Adrenal gland (tissue), 19 donors: ENCODE measurements at places on chromosomes 2 and 18. TPM values are rescaled to one million over a fixed set of nuclear protein-coding genes. Genes with fewer than 3 reads are reported as not detected.

Gene SMYD1
- total RNA-seq: not detected

- no peak for DNase-seq
Observed at GRCh38 chr18:43887491-43887890, 610.2 kb upstream of the SYT4 start.

- peak; percentile 43 for DNase-seq
Observed at GRCh38 chr18:22337306-22337705, 80.4 kb downstream of the CTAGE1 start.

Gene DPP4
- 1.9 TPM for total RNA-seq

DNA sequence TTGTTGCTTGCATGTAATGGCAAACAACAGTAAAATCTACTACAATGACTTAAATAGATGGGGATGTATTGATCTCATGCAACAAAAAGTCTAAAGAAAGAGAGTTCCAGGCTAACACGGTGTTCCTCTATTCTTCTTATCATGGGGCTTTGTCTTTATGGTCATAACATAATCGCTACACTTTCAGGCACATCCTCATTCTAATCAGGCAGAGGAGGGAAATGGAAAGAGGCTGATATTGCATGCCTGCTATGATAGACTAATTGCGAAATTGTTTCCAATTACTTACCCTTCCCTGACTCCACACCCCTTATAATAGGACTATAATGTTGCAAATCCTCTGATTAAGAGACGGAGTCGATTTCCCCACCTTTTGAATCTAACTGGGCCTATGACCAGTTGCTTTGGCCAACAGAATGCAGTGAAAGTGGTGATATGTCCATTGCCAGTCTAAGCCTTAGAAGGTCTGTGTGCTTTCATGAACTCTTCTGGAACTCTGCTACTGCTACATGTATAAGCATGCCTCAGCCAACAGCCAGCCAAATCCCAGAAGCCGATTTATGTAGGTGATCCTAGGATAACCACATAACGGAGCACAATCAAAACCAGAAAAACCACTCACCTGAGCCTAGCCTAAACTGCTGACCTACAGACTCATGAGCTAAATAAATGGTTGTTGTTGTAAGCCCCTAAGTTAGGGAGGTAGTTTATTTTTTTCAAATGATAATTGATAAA is 180.3 kb upstream of the TACR1 start:
- DNase-seq: no peak

DNA sequence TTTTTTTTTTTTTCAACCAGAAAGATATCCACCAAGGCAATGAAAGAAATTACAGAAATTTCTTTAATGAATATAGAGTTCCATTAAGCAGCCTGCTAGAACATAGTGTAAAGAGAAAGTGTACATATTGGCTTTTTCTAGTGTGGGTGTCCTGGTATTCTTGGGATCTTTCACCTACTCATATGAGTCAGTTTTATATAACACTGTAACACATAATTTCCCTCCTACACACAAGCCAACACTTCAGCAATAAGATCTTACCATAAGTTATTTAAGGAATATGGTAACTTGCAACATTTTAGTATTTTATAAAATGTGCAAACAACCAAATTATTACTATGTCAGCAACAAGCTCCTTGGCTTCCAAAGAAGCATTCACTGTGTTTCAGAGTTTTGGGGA is 59.9 kb downstream of the ZRANB3 start:
- no peak for DNase-seq

Gene CTIF
- 98.7 TPM for total RNA-seq

DNA sequence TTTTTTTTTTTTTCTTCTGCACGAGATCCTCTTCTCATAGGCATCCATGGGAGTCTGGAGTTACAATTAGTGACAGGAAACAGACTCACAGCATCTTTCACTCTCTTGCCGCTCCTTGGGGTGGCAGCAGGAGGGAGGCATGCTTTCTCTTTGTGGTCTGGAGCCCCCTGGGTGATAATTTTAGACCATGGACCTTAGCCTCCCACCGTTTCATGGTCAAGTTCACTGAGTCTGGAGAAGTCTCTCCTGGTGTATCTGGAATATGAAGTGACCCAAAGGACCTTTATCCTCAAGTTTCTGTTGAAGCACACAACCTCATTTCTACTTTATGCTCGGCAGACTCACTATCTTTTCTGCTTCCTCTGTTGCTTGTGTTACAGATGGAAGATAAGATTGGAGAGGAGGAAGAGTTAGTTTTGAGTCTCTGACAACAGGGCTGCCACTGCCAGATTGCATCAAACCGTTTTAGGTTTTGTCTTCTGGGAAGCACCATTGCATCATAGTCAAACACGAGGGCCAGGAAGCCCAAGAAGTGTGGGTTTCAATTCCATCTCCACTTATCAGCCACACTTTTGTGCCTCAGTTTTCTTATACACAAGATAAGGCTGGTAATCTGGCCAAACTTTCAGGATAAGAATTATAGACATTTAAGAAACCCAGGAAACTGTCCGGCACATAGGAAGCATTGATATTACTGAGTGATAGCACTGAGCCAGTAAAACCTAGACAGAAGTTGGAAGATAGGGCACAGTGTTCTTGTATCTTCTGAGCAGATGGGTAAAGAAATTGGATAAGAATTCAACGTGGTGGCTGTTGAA is 62.3 kb downstream of the ADCYAP1 start:
- no peak for DNase-seq

DNA sequence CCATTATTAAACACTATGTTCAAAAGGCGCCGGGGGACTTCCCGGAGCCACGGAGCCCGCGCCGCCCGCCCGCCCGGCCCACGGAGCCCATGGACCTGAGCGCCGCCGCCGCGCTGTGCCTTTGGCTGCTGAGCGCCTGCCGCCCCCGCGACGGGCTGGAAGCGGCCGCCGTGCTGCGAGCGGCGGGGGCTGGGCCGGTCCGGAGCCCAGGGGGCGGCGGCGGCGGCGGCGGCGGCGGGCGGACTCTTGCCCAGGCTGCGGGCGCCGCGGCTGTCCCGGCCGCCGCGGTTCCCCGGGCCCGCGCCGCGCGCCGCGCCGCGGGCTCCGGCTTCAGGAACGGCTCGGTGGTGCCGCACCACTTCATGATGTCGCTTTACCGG is 197 bp downstream of the GDF7 start:
- DNase-seq: no peak

- peak; percentile 67 for DNase-seq
Observed at GRCh38 chr2:165293440-165294420, 54.5 kb downstream of the SCN2A start.

Gene PSTPIP2
- 7.3 TPM for total RNA-seq

GRCh38 chr18:77635451-77635850 is 385.8 kb downstream of the GALR1 start:
- DNase-seq: no peak

DNA sequence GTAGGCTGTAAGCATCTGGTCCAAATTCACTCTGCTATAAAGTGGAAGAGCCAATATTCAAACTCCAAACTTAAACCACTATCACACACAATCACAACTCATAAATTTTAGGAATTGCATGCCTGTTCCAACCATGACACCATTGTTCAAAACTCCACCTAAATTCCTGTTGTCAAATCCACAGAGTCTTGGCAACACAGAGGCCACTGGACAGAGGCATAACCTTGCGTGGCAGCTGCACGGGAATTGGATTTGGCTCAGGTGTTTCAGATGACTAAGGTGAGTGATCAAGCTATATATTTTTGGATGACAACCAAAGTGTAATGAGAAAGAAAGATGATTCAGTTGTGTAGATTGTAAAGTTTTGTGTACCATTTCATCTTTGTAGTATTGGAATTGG is 422.7 kb upstream of the TNP1 start:
- DNase-seq: no peak

- DNase-seq: no peak
Observed at GRCh38 chr2:74233648-74234047, 35.2 kb downstream of the MTHFD2 start.

Gene KCNG3
- 16.0 TPM for total RNA-seq

Gene HSPD1
- 221 TPM for total RNA-seq

GRCh38 chr18:54323970-54324369 is 33.7 kb downstream of the STARD6 start:
- no peak for DNase-seq

Gene TAF4B
- total RNA-seq: 5.4 TPM

GRCh38 chr2:231985823-231986261 is 24.3 kb downstream of the DIS3L2 start:
- DNase-seq: no peak

DNA sequence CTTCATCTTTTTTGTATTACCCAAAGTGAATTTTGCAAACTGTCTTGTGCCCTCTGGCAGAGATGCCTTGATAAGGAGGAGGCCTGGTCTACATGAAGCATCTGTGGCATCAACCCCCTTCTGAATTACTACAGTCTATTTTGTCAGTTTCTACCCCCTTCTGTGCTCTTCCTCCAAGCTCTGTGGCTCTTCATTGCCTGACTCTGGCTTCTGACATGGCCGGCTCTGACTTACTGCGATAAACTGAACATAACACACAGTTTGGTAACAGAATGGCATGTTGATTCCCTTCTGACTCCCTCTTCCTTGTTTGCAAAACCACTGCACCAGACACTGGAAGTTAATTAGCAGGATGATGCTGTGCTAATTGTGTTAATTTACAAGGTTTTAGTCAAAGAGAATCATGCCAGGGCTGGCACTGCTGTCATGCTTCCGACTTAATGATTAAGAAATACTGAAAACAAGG is 122.5 kb downstream of the FIGN start:
- DNase-seq: no peak

GRCh38 chr2:241770936-241771285 is 5.7 kb upstream of the GAL3ST2 start:
- DNase-seq: no peak

Gene LINC00305
- not detected for total RNA-seq

DNA sequence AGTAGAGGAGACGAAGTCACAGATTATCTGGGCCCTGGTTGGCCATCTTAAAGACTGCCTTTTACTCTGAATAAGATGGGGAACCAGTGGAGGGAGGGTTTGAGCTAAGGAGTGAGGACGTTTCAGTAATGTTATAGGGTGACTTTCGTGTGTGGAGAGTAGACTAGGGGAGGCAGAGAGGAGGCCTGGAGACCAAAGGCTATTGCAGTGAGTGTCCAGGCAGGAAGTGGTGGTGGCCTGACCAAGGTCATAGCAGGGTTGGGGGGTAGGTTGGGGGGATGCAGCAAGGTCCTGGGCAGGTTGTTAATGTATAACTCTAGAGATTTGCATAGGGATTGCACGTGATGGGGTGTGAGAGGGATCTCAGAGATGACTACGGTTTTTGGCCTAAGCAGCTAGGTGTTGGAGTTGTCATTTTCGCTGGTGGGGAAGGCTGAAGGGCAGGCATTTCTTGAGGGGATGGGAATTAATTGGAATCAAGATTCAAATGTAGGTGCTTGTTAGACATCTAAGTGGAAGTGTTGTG is 4.9 kb downstream of the CEP192 start:
- no peak for DNase-seq

DNA sequence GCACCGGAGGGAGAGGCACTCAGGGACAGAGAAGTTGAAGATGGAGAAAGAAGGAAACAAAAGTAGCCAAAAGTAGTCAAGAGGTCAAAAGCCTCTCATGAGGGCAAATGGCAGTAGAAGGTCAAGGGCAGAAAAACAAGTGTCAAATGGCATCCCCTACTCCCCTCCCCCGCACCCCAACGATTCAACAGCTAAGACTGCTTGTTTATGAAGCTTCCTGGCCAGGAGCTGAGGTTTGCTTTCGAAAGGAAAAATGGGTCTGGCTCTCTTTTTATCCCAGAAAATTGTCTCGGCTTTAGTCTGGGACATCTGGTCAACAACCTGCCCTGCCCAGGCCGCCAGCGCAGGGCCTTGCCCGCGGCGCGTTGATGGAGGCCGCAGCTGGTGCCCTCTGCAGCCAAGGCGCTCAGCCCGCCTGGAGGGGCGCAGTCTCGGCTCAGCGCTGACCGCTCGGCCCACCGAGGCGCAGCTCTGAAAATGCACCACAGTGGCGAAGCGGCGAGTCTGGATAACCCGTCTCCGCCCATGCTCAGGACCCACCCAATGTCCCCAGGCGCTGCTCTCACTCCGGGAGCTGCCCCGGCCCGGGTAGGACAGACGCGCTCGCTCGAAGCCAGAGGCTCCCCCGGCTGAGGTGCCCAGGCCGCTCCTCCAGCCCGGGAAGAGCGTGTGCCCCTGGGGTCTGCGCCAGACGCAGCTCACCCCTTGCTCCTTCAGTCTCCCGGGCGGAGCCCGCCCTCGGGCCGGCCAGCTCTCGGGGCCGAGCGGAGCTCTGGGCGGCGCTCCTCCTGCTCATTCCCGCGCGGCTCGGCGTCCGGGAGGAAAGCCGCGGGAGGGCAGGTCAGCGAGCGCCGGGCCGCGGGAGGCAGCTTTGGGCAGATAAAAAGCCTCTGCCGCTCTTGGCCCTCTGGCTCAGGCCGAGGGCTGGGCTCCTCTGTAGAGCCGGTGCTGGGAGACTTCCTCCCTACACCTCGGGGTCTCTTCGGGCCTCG is 1.8 kb upstream of the TBR1 start:
- peak; percentile 28 for DNase-seq

Gene GPR39
- not detected for total RNA-seq

Gene POMC
- 10.8 TPM for total RNA-seq

DNA sequence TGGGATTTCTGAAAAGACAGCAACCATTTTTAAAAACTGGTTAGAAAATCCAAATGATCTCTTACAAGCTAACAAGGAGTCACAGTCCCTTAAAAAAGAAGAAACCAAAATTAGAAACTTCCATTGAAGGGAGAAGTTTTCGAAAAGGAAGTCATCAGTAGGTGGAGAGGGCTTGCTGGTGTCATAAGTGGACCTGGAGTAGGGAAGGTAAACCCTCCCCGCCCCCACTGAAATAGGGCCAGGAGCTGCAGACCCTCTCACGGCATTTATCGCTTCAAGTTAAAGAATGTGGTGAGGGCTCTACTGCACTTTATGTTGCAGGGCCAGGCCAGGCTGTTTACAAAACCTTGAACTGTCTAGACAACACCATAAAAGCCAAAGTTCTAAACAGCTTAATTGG is 2.9 kb downstream of the HOXD11 start:
- DNase-seq: no peak

DNA sequence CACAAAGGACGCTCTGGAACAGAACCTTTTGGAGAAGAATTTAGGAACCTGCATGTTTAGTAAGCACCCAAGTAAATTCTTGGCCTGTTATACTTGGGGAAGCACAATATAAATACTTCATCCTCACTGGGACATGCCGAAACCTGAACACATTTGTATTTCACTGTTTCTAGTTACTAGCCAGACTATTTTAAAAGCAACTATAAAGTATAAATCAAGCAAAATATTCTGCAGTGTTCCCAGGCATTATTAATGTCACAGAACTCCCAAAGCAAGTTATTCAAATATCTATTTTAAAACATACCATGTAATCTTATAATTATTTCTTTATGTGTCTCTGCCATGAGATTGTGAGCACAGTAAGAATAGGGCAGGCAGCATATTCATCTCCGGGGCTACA is 54.8 kb downstream of the CALCRL start:
- DNase-seq: no peak

Gene TMEM237
- total RNA-seq: 39.9 TPM

GRCh38 chr2:29013057-29013780 is 32.1 kb downstream of the TOGARAM2 start:
- no peak for DNase-seq

DNA sequence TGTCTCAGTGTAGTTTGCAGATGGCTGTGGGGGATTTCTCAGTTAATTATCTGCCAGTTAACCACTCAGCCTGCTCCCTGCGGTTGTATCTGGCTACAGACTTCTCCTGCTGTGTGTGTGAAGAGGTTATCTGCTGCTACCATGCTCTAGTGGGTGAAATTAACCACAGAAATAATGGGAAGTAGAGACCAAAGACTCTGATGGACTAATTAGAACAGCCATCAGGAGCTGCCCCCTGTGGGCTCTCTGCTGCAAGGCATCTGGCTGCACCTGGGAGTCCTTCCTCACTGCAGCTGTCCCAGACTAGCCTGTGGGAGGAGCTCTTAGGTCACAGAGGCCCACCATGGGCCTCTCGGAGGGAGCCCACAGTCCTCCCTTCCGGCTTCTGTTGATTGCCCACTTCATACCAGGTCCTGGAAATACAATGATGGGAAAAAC is 66.6 kb downstream of the CTIF start:
- no peak for DNase-seq
